ENCODE measurements at places on chromosomes 12 and 14. TPM values are rescaled to one million over a fixed set of nuclear protein-coding genes. Genes with fewer than 3 reads are reported as not detected.

GRCh38 chr12:52380271-52380694 lies 5.2 kb downstream of the KRT84 start:
- no peaks in the 10 kb centered on the region for H3K36me3 ChIP-seq
- DNase-seq = no peak
- H3K4me3 ChIP-seq = no peak overlapping the region
- H3K4me1 ChIP-seq = no peaks in the 10 kb centered on the region
- peaks cover 17% of the 10 kb centered on the region for H3K27me3 ChIP-seq

GRCh38 chr12:26839512-26839911 lies 6.5 kb upstream of the ITPR2 start:
- H3K27me3 ChIP-seq = no peaks in the 10 kb centered on the region
- H3K4me1 ChIP-seq = no peaks in the 10 kb centered on the region
- DNase-seq = no peak
- no peaks in the 10 kb centered on the region for H3K36me3 ChIP-seq

- no peak for DNase-seq
- peaks cover 6% of the 10 kb centered on the region for H3K4me1 ChIP-seq
- H3K27ac ChIP-seq = no peak overlapping the region
- H3K36me3 ChIP-seq = no peaks in the 10 kb centered on the region
- no peaks in the 10 kb centered on the region for H3K27me3 ChIP-seq
- no peak overlapping the region for H3K4me3 ChIP-seq
These were observed 145.4 kb downstream of the TMTC2 start for GRCh38 chr12:82832096-82832495.

DNA sequence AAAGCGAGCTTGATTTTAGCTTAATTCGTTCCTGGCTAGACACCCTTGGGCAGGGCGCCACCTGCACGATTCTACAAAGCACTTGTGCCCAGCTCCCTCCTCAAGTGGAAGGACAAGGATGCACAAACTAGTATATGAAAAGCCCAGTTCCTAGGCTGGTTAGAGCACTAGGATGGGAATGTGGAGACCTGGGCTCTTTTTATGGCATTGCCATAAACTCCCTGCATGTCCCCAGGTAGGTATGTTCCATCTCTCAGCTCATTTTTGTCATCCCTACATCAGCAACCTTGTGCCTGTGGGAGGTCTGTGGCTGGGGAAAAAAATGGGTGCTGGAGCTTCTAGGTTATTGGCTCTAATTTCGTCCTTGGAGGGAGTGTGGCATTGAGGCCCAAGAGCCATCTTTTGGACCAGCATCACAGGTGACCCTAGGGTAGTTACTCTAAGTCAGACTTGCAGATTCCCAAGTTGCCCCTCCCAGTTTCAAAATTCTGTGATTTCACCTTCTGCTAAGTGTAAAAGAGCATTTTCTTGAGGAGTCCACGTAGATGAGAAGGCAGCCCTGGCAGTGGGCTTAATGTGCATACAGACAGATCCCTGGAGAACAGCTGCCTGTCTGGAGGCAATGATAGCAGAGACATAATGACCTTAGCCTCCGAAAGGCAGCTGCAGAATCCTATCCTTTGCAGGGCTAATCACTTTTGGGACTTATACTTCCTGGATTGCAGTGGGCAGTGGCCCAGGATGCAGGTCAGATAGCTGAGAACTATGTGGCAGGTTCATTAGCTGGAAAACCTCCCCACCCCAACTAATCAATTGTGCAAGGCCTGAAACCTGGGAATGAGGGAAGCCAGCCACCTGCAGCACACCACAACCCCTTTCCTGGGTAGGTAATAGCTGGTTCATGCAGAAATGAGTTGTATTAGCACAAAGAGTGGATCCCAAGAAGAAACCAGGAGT lies 47.6 kb upstream of the BDKRB2 start:
- no peak overlapping the region for H3K4me3 ChIP-seq
- no peak overlapping the region for H3K27ac ChIP-seq
- peaks cover under 1% of the 10 kb centered on the region for H3K4me1 ChIP-seq
- no peak for DNase-seq
- H3K27me3 ChIP-seq = no peaks in the 10 kb centered on the region
- no peaks in the 10 kb centered on the region for H3K36me3 ChIP-seq

DNA sequence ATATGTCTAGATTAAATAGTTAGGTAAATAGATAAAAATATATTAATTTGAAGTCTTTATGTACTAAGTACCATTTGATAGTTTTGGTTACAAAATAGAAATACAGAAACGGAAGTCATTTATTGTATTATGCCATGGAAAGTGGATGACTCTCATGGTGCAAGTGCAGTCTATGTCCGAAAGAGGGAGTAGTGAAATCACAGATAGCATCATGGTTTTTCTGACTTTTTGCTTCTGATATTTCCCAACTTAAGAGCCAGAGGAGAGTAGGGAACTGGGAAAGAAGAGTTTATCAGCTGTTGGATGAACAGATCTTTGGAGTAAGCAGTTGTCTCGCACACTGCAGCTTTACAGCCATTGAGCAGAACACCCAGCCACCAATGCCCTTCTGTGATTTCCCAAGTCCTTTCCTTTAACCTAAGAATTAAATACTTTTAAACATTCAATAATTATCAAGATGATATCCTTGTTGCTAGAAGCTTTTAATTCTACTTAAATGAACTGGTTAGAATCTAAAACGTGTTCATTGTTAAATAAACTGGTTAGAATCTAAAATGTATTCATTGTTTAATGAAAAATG lies 18.4 kb upstream of the SRGAP1 start:
- H3K27ac ChIP-seq = no peak overlapping the region
- H3K36me3 ChIP-seq = peaks cover 9% of the 10 kb centered on the region
- DNase-seq = no peak
- H3K4me1 ChIP-seq = peaks cover 7% of the 10 kb centered on the region
- H3K27me3 ChIP-seq = peaks cover 6% of the 10 kb centered on the region

- no peak overlapping the region for H3K4me3 ChIP-seq
- no peak for DNase-seq
- H3K27ac ChIP-seq = peak overlapping the region; percentile 80
- H3K4me1 ChIP-seq = peaks cover 40% of the 10 kb centered on the region
These were observed 138.7 kb downstream of the TTC7B start for GRCh38 chr14:90677484-90678050.

DNA sequence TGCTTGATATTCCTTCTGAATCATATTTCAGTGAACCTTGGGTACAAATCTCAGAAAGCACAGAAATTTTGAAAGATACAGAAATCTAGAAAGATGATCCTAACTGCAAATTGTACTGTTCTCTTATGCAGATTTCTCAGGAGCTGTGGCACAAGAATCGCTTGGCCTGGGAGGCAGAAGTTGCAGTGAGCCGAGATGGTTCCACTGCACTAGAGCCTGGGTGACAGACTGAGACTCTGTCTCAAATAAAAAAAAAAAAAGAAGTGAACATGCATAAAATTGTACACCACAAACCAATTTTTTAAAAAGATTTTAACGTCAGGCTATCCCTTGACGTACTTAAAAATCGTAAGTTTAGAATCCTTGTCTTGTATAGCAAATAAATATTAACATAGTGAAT lies 31.3 kb downstream of the SCAF11 start:
- no peaks in the 10 kb centered on the region for H3K27me3 ChIP-seq
- no peak overlapping the region for H3K27ac ChIP-seq
- peaks cover 35% of the 10 kb centered on the region for H3K36me3 ChIP-seq
- no peak for DNase-seq
- no peak overlapping the region for H3K4me3 ChIP-seq
- H3K4me1 ChIP-seq = no peaks in the 10 kb centered on the region

- no peaks in the 10 kb centered on the region for H3K4me1 ChIP-seq
- no peak overlapping the region for H3K4me3 ChIP-seq
- no peaks in the 10 kb centered on the region for H3K36me3 ChIP-seq
- H3K27me3 ChIP-seq = no peaks in the 10 kb centered on the region
- H3K27ac ChIP-seq = peak overlapping the region; percentile 22
- no peak for DNase-seq
These were observed 243.6 kb downstream of the KIF21A start for GRCh38 chr12:39199351-39199750.

DNA sequence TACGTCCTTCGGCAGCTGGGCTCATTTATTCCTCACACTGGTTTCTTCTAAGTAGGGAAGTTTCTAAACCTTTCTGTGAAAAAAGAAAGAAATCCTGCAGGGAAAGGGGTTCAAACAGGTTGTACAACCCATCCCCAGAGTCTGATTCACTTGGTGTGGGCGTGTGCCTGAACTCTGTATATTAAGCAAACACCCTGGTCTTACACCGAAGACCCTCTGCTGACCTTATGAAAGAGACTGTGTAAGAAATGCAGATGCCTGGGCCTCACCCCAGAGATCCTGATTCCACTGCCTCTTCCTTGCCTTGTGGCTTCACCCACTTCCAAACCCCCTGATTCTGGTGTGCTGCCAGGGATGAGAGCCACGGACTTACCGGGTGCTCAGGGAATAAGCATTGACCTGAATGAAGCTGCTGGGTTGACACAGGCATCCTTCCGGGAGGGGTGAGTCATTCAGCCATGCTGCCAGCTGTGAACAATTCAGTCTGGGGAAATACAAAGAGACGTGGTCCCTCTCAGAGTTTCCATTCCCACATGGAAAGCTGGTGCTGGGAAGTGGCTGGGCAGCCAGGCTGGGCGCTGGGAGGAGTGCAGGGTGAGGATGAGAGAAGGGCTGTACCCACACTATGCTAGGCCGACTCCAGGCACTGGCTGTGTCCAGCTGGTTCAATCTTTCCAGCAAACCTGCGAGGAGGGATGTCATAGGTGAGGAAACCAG lies 26.5 kb upstream of the ACTN1 start:
- no peaks in the 10 kb centered on the region for H3K36me3 ChIP-seq
- no peak overlapping the region for H3K4me3 ChIP-seq
- H3K27me3 ChIP-seq = no peaks in the 10 kb centered on the region
- DNase-seq = no peak
- peaks cover 26% of the 10 kb centered on the region for H3K4me1 ChIP-seq

GRCh38 chr12:26705851-26706250 lies 127.1 kb downstream of the ITPR2 start:
- H3K4me1 ChIP-seq = peaks cover 39% of the 10 kb centered on the region
- H3K27ac ChIP-seq = no peak overlapping the region
- H3K4me3 ChIP-seq = no peak overlapping the region

GRCh38 chr14:32022525-32022924 lies 54.6 kb upstream of the ARHGAP5 start:
- no peak for DNase-seq
- no peak overlapping the region for H3K4me3 ChIP-seq
- H3K4me1 ChIP-seq = peaks cover 28% of the 10 kb centered on the region

DNA sequence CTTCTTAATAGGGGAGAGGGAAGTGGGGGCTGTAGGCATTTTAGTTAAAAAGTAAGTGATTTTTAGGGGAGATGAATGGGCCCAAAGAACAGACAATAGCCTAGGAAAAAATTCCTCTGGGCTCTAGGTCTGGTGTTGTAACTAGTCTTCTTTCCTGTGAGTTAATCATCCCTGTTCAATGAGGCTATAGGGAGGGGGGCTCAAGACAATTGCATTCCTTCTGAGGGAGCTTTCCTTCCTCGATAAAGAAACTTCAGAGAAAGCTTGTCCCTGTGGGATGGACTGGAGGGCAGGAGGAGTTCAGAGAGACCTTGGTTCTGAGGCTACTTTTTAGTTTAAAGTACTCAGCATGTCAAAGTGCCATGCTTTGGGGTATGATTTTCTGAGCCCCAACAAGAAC lies 127.2 kb downstream of the BBS10 start:
- no peak overlapping the region for H3K27ac ChIP-seq
- H3K4me3 ChIP-seq = no peak overlapping the region
- no peaks in the 10 kb centered on the region for H3K36me3 ChIP-seq
- no peaks in the 10 kb centered on the region for H3K4me1 ChIP-seq
- H3K27me3 ChIP-seq = no peaks in the 10 kb centered on the region
- no peak for DNase-seq

DNA sequence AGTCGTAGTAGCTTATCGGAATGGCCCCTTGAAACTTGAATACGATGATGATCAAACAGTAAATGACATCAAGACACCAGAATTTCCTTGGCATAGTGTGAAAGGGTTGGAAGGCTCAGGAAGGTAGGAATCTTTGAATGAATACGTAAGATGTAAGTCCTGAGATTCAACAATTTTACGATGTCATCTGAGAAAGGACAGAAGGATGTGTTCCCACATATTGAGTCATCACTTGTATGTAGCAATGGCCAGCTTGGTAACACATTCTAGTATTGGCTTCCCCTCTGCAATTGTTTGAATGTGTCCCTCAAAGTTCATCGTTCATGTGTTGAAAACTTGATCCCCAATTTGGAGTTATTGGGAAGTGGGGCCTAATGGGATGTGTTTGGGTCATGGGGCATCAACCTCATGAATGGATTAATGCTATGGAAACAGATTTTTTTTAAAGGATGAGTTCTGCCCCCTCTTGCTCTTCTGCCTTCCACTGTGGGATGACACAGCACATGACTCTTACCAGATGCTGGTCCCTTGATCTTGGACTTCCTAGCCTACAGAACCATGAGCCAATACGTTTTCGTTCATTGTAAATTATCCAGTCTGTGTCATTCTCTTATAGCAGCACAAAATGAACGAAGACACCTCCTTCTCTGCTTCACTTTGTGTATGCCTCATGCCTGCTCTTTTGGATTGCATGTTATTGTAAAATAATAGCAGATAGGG lies 284.6 kb downstream of the BCAT1 start:
- no peaks in the 10 kb centered on the region for H3K4me1 ChIP-seq
- no peaks in the 10 kb centered on the region for H3K36me3 ChIP-seq
- H3K27me3 ChIP-seq = no peaks in the 10 kb centered on the region
- DNase-seq = no peak
- H3K4me3 ChIP-seq = no peak overlapping the region
- no peak overlapping the region for H3K27ac ChIP-seq

- no peak for DNase-seq
- peaks cover 6% of the 10 kb centered on the region for H3K4me1 ChIP-seq
- no peaks in the 10 kb centered on the region for H3K27me3 ChIP-seq
- H3K4me3 ChIP-seq = no peak overlapping the region
These were observed 345.8 kb downstream of the CCDC91 start for GRCh38 chr12:28536088-28536487.

- H3K27me3 ChIP-seq = peaks cover 34% of the 10 kb centered on the region
- no peak overlapping the region for H3K27ac ChIP-seq
- no peak overlapping the region for H3K4me3 ChIP-seq
- DNase-seq = no peak
These were observed 1.1 kb upstream of the BCDIN3D start for GRCh38 chr12:49843876-49844437.

DNA sequence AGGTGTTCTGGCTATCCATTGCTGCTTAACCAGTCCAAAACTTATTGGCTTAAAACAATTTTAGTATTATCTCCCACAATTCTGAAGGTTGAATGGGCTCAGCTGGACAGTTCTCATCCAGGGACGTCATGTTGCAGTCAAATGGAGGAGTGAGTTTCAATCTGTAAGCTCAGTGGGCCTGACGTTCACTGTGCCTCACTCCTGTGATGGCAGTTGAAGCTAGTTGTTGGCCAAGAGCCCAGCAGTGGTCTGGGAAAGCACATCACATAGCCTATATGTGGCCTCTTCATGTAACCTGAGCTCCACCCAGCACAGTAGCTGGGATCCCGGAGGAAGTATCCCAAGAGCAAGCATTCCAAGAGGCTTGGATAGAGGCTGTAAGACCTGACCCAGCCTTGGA lies 40.6 kb upstream of the CDKN3 start:
- no peak for DNase-seq
- peaks cover 11% of the 10 kb centered on the region for H3K4me1 ChIP-seq
- no peak overlapping the region for H3K4me3 ChIP-seq
- H3K27me3 ChIP-seq = no peaks in the 10 kb centered on the region
- no peaks in the 10 kb centered on the region for H3K36me3 ChIP-seq

PPP4R4 gene
- total RNA-seq = 0.54 TPM

GYS2 gene
- total RNA-seq = not detected

PLEKHD1 gene
- 0.20 TPM for total RNA-seq

HOXC12 gene
- total RNA-seq = not detected

VSX2 gene
- not detected for total RNA-seq

GNB3 gene
- 24.3 TPM for total RNA-seq

SLC25A21 gene
- total RNA-seq = 2.3 TPM

CLEC1A gene
- 0.32 TPM for total RNA-seq

Measured in mesothelial cell of epicardium (in vitro differentiated cells).